ENCODE measurements at places on chromosomes 2 and 18.

- no peak for DNase-seq
These were observed 71.4 kb downstream of the TRIB2 start for GRCh38 chr2:12787891-12788801.

DNA sequence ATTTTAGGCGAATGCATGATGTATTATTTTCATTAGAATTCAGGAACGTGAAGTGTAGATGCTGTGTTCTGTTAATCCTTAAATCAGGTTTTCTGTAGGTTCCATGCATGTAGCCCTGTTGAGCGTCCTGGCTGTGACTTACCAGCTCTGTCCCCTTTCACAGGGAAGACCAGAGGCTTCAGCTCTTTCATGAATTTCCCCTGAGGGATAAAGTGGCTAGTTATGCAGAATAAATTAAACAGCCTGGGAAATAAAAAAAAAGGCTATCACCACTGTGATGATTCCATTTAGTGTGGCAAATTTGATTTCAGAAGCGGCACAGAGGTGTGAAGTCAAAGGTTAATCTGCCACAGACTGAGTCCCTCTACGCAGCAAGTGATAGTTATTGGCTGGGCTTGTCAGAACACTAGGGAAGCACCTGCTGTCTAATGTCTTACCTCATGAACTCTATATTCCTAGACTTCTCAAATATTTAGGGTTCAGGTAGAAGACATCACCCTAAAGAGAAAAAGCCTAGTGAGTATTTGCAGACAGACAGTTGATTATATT lies 61.6 kb upstream of the LINC00305 start:
- DNase-seq: no peak

- DNase-seq: no peak
These were observed 30.6 kb upstream of the SPP2 start for GRCh38 chr2:234019896-234020295.

DNA sequence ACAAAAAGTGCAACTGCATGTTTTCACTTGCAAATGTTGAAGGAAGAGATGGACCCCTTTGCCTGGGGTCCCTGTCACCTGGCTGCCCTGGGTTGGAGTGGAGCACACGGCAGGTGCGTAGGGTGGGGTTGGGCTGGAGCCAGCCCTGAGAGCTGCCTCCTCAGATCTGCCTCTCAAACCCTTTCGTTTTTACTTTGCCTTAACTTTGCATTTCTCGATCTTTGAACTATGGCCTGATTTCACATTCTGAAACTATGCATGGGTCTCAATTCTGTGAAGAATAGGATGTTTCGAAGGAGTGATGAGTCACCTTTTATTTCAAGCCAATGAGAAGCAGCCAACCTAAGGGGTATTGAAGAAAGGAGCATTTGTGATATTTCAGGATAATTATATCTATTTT lies 132.8 kb downstream of the ACOXL start:
- no peak for DNase-seq
